ENCODE measurements at places on chromosomes 3 and 15.

DNA sequence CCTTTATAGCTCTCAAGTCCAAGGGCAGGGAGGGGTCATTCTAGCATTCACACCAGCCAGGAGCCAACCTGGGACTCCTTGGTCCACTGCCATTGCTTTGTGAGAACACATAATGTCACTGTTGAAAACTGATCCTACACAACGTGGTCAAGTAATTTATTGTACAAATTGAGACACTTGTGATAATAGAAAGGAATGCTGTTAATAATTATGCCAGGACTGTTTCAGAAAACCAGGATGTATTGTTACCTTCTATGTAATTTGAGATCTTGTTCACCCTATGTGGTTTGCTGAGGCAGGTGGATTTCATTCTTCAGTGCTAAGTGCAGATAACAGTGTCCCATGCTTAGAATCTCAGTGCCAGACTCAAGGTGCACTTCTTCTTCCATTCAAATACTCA lies 33.3 kb downstream of the TMCO5A start:
- no peak for DNase-seq

DNA sequence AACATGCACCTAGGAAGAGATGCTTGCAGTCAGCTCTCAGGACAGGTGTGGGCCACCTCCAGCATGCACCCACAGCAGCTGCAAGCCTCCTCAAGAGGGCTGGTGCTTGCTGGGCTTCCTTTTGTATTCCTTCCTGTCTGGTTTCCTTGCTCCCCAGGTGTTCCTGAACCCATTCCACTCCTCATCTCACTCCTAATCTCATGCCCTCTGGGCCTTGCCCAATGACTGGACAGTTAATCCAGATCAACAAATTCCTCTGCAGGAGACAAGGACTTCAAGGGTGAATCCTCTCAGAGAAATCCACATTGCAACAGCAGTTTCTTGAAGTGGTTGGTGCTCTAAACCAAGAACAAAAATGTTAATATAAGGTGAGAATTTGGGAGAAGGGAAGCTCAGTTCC lies 30.7 kb downstream of the RASGRP1 start:
- no peak for DNase-seq

- DNase-seq: no peak
Measured at GRCh38 chr3:60953351-60953750, 297.9 kb downstream of the FHIT start.

DNA sequence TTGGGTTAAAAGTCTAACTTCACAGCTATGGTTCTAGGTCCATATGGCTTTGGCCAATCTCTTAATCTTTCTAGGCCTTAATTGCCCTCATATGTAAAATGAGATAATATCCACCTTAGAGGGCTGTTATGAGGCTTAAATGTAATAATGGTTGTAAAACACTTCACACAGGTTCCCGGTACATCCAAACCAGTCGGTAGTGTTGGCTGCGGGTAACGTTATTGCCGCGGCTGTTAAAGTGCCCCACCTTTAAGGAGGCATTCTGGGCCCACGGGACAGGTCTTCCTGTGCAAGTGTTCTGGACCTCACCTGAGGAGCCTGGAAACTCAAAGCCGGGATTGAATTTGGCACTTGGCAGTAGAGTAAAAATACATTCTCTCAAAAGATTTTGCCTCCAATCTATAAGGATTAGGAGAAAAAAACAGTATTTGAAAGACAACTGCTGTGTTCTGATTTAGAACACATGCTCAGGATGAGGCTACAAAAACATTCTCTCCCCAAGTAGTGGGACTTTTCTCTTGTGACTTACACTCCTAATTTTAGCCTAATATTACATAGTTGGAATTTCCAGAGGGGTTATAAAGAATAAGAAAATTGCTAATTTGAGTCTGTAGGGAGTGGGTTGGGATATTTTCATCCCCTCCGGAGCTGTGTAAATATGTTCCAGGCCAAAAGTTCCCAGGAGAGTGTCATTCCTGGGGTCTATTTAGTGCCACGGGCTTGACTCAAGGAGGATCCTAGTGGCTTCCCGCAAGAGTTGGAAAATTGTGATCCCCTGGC lies 44.9 kb upstream of the TSEN2 start:
- no peak for DNase-seq

DNA sequence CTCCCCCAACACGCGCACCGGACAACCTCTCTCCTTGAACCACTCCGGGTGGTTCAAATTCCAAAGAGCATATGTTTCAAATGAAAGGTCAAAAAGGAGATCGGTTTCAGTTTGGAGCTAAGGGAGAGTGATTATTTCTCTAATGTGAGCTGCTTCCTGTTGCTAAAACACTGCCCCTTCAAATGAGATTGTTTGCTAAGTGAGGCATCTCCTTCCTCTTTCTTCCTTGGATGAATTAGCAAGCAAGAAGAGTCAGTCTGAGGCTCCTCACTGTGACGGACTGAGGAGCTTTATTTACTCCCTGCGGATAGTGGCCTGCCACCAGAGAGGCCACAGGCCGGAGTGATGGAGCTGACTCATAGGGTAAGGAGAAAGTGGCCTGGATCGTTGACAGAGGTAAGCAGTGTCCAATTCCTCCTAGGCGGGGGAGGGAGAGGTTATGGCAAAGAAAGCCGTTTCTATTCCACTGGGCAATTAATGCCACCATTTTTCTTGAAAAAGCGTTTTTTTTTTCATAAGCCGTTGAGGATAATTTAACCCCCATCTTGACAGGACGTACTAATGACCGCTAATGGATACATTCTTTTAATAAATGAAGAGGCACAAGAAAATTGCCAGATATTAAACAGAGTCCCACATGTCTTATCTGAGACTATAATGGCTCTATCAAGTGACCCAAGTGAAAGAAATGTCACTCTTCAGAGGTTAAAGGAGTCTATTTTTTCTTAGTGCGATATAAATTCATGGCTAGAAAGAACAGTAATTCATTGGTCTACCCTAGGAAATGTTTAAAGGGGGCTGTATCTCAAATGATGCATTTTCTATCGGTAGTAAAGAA lies 167.0 kb upstream of the ANKRD28 start:
- no peak for DNase-seq

DNA sequence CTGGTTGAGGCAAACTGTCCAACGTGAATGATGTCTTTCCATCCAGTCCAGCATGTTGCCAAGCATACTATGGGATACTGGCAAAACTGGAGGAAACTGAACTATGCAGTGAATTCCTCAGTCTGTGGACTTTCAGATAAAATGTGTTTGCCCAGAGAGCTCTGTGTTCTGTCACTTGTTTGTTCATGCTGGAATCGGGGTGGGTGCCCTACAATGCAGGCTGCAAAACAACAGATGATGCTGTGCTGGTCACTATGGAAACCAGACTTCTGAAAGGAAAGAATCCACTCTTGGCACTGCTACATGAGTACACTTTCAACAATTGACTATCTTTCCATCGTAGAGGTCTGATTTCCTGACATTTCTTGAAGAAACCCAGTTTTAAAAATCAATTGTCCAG lies 272.5 kb upstream of the ARHGEF26 start:
- DNase-seq: no peak

DNA sequence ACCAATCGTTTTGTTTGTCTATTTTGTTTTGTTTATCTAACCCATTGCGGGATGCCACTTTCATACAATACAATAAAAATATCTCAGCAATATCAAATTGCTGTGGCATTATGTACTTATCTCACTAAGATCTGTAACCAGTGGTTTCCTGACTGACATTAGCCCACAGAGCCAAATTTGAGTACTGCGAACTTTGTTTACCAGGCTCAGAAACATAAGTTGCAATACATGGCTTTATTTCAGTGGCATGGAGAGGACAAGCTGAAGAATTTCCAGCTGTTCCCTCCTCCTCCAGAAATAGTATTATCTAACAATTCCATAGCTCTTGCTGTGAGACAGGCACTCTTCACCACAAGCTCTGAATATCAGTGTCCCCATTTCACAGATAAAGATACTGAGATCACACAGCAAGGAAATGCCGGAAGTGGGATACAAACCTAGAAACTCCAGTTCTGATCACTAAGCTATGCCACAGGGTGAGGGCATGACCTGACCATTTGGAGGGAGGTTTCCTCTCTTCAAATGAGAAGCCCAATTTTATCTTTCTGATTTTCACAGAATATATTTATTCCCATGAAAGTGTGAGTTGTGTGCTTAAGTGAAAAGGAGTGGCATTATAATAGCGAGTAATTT lies 469.9 kb upstream of the CBLB start:
- no peak for DNase-seq

DNA sequence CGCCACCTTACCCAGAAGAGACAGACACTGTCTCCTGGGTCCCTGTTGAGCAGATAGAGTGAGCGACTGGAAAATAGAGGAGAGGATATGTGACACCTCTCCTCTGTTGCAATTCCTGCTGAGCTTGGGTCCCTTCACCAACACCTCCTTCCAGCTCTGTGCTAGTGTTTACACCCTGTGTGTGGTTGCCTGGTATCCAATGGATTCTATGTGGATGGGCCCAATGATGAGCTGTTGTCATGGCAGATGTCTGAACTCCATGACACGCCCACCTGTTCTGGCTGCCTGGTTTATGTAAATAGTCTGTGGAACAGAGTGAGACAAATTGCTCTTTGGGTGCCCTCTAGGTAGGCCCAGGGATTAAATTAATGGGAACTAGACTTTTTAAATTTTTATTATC lies 23.7 kb downstream of the RBM5 start:
- peak; percentile 16 for DNase-seq

DNA sequence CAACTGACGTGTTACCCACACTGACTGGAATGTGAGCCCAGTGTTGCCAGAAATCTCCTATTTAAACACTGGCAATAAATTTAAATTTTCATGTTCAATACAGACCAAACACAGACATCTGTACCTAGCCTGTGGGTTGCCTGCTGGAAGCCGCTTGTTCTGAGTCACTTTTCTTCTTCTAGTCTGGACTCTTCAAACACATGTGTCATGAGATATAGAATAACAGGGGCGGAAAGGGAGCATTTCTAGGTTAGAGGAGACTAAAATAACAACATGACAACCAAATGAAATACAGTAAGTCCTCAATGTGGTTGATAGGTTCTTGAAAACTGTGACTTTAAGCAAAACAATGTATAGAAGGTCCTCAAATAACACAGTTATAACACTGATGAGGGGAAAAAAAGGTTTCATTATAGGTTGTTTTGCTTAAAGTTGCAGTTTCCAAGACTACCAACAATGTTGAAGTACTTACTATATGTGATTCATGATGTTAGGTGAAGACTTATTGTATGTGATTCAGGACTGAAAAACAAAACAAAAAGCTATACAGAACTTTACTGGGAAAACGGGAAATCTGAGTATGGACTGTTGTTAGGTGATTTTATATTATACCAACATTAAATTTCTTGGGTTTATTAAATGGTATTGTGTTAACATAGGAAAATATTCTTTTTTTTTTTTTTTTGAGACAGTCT lies 63.1 kb downstream of the PRKAR2A start:
- no peak for DNase-seq

GRCh38 chr15:40302288-40302886 lies 5.3 kb downstream of the PLCB2 start:
- no peak for DNase-seq

DNA sequence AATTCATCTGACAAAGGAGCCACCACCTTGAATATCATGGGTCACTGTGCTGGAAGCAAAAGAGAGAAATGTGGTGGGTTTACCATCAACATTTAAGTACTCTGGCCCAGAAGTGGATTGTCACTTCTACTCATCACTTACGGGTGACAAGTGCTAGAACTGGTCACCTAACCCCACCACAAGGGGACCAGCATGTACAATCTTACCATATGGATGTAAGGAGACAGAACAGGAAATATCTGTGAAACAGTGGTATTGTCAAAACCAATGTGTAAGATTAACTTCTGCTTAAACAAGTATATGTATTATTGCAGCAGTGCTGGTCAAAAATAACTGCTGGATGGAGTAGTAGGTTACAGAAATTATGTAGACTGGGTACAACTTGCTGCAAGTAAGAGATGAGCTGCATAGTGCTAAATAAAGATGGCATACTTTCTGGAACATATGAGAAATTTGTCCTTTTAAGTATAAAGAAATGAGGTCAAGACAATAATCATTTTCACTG lies 171.8 kb downstream of the POTEB3 start:
- no peak for DNase-seq

- DNase-seq: peak; percentile 77
Measured at GRCh38 chr3:75294124-75294523, 370.0 kb upstream of the FRG2C start.

DNA sequence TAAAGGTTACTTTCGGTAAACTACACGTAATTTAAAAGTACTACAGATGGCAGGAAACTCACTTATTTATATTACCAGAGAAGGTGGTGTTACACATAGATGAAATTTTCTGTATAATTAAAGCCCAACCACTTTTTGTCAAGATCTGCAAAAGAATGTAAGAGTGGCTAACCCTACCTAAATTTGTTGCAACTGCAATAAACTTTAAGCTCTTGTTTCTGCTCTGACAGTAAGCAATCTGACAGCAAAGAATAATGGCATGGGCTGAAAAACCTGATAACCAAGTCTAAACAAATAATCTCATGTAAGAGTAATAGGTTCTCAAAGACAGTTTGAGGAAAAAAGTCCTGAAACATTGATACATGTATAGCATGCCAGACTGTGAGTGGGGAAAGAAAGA lies 897.3 kb downstream of the TUSC7 start:
- no peak for DNase-seq

DNA sequence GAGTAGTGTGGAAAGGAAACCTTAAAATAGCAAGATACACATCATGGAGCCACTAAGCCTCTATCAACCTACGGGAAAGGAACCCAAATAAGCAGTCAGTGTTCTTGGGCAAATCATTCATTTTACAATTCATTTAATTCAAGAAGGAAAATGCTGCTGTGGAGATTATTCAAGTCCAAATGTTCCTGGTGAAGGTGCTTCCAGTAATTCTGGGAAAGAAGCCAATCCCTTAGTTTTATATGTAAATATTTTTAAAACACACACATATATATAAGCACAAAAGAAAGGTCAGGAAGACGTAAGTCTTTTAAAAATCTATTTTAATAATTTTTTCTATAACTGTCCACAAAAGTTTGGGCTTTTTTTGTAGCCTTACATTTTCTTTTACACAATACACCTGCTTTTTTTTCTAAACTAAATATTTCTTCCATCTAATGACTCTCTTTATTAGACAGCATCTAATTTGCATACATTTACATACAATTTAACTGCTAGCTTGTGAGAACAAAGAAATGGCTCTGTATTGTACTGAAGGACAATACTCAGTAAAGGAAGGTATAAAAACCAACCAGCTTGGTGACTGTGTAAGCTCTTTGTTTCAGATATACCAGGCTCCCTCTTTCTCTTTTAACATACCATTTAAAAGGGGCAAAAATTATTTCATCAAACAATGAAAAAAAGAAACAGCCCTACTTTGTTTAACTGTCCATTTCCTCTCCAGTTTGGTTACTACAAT lies 269.5 kb downstream of the ZBTB20 start:
- DNase-seq: no peak

- DNase-seq: no peak
Measured at GRCh38 chr15:39538936-39539335, 41.9 kb upstream of the THBS1 start.

DNA sequence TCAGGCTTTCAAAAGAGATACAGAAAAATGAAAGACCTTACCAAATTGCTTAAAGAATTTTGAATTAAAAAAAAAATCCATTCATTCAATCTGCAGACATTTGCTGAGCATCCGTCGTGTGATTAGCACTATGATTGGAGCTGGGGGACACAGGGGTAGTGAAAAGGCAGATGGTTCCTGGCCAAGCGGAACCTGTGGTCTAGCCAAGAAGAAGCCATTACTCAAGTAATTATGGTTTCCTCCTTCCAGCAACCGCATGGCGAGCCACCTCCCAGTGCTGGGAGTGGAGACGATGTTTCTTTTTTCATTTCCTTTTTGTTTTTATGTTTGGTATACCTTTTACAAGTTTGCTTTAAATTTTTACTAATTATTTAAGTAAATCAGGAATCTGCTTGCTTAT lies 140.2 kb downstream of the CACNA2D3 start:
- no peak for DNase-seq

Data from NCI-H82 (cell line).